Stimulated activated CD8-positive, alpha-beta memory T cell treated with anti-CD3 and anti-CD28 coated beads, Interleukin-2, amount 100 ng/mL, for 1 hour (primary cell): ENCODE measurements at places on chromosomes 7 and 10.

DNA sequence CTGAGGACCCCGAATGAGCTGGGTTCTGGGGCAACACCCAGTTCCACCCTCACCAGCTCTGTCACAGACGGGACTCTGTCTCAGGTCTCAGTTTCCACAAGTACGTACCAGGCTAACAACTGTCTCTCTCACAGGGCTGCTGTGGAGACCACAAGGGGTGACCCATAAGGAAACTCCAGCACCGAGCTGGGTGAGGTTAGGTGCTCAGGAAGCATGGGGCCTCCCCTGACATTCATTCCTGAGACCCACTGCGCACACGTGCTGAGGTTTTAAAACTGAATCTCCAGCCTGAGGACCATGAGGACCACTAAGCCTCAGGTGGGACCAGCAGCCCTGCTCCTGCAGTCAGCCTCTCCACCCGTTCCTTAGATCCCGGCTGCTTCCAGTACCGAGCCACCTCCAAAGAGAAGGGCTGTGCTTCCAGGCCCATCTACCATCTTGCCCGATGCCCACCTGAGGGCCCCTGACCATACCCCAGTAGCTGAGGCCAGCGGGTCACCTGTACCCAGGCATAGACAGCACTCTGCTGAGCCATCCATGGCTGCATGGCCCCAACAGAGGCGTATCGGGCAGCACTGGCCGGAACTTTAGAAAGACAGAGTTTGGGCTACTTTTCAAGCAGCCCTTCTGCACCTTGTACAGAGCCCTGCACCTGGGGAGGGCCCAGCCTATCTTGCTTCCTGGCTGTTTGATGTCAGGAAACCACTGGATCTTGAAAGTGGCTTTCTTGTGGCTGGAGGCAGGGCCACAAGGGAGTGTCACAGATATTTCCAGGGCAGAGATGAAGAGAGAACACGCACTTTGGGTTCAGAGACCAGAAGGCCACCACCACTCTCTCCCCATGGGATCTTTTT lies 18.7 kb downstream of the HSPA12A start:
- no peak for DNase-seq

DNA sequence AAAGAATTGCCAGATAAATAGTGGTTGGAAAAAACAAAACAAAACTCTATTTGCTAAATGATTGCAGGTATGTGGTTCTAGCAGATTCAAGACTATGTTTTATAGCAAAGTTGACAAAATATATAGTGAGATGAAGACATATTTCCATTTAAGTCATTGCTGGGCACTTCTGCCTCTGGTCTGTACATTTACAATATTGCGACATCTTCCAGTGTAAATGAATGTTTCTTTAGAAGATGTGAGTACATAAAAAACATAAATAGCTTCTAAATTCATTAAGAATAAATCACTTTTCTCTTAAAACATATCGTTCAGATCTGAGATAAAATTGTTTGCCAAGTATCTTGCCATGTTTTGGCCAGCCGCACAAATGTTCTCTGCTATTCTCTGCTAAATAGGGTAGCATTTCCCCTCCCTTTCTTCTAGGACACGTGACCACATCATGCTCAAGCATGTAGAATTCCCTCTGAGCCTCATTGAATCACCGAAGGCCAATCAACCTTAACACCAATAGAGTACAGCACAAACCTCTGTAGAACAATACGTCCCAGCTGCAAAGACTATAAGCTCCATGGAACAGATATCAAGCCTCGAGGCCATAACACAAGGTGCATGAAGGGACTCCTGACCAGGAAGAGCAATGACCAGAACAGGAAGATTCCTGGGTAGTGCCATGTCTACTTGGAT lies 1173.3 kb downstream of the GATA3 start:
- DNase-seq: no peak

GRCh38 chr10:91289305-91289704 lies 68.8 kb downstream of the PCGF5 start:
- DNase-seq: no peak

- DNase-seq: no peak
Observed at GRCh38 chr10:132539431-132539839, 1.8 kb downstream of the INPP5A start.
